H54 (cell line): ENCODE measurements at places on chromosomes 5 and 9.

- no peak for DNase-seq
Measured at GRCh38 chr9:99169982-99170761, 51.6 kb downstream of the ALG2 start.

DNA sequence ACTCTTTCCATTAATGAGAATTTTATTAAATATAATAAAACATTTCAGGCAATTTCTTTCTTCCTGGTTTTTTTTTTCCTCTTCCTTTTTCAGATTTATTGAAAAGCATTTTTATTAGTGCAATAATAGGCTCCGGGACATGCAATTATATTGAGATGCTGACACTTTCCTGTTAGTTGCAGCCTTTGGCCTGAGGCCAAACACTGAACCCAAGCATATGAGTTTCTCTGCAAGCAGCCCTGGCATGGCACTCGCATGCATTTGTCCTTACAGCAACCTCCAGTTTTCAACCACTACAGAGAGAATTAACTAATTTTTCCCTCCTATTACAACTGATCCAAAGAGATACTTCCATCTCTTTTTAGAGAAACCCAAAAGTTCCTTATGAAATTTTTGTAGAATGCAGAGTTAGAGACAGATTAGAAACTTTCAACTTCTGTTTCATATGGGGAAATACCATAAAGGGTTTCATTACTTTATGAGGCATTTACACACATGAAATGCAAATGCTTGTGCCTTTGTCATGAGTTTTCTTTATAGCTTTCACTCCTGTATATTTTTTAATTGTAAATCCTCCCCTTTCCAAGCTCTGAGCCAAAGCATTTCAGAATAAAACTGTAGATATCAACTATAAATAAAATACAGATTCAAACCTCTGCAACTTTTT lies 183.0 kb downstream of the CETN3 start:
- DNase-seq, result no peak

DNA sequence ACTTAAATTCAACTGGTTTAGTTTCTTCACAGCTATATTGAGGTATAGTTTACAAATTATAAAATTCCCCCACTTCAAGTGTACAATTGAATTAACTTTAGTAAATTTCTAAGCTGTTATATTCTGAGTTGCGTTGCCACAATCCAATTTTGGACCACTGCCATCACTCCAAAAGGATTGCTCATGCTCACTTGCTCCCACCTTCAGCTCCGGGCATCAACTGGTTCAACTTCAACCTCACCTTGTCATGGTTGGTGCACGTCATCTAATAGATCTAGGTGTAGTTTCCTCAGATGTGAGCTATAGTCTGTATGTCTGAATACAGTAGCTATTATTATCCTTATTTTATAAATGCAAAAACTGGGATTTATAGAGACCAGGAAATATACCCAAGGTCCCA lies 942.5 kb upstream of the WWC1 start:
- no peak for DNase-seq

GRCh38 chr9:127505396-127506116 lies 54.2 kb downstream of the LRSAM1 start:
- no peak for DNase-seq

DNA sequence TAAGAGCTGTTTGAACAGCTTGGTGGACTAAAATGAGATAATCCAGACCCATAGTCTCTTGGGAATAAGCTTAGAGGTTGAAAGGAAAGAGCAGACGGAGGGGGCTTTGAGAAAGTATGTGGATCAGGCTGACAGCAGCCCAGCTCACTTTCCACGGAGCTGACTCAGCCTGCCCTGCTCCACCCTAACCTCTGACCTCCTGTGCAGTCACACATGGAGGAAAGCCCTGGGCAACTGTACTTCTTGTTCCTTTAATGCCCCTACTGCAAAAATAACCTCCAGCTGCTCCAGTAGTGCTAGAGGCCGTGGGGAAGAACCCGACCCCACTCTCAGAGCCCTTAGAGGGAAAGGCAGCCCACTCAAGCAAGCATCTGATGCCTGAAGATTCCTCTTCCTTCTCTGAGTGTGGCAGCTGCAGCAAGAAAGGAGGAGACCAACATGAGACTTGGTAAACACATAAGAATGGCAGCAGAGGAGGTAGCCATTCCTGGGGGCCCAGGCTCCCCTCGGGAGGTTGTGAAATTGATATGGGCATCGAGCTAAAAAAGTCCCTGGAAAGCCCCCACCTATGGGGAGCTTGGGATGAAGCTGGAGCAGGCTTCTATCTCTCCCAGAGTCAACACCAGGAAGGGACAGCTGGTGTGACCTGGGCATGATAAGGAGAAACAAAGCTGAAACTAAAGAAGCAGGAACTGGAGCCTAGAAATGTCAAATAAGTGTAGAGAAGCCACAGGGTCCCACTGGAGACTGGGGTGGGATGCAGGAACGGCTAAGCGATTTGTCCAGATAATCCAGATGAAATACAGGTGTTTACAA lies 204.3 kb downstream of the PIK3R1 start:
- DNase-seq, result peak; percentile 12

- DNase-seq, result peak; percentile 77
Measured at GRCh38 chr9:119556129-119556875, 187.1 kb upstream of the BRINP1 start.

DNA sequence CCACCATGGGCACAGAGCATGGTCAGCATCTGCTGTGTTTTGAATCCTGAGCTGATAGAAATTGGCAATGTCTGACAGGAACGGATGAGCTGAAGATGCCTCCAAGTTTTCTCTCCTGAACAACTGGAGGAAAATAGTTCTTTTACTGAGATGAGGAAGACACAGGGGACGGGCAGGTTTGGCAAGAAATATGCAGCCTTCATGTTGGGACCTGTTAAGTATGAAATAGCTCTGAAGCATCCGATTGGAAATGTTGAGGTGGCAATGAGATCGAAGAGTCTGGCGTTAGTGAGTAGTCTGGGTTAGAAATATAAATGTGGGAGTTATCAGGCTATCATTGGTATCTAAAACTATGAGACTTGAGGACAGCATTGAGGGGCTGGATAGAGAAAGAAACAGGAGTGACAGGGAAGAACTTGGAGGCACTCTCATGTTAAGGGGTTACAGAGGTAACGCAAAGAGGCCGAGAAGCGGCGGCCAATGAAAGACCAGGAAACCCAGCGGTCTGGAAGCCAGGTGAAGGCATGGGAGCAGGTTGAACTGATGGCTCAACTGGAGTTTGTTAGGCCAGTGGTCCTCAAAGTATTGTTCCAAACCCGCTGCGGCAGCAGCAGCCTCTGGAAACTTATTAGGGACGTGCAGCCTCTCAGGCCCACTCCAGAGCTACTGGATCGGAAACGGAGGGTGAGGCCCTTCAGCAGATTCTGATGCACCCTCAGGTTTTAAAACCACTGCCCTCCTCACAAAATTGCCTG lies 1.0 kb upstream of the MAMDC2 start:
- DNase-seq, result no peak

- DNase-seq, result no peak
Measured at GRCh38 chr5:102759289-102759688, 4.2 kb downstream of the PAM start.

- no peak for DNase-seq
Measured at GRCh38 chr5:176652136-176652535, 4.9 kb downstream of the TSPAN17 start.

DNA sequence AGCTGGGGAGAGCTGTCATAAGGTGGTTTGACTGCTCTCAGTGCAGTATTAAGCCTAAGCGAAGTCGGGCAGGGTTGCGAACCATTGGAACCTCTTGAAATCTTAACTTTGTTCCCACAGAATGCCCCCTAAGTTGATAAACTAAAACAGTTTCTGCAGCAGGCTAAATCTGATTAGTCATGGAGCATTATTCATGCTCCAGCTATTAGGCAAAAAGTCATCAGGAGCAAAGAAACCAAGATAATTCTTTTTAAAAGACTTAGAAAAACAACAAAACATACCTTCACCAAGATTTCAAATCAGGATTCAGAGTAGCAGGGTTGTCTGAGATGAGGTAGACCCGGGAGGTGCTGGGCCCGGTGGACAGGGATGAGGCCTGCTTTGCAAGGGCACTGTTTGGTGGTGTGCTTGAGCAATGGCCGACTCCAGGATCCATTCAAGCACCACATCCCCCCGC lies 69.9 kb upstream of the PLPP1 start:
- DNase-seq, result no peak

GRCh38 chr5:62143268-62144229 lies 162.5 kb upstream of the KIF2A start:
- no peak for DNase-seq

- no peak for DNase-seq
Measured at GRCh38 chr9:36126016-36126730, 10.4 kb upstream of the GLIPR2 start.

DNA sequence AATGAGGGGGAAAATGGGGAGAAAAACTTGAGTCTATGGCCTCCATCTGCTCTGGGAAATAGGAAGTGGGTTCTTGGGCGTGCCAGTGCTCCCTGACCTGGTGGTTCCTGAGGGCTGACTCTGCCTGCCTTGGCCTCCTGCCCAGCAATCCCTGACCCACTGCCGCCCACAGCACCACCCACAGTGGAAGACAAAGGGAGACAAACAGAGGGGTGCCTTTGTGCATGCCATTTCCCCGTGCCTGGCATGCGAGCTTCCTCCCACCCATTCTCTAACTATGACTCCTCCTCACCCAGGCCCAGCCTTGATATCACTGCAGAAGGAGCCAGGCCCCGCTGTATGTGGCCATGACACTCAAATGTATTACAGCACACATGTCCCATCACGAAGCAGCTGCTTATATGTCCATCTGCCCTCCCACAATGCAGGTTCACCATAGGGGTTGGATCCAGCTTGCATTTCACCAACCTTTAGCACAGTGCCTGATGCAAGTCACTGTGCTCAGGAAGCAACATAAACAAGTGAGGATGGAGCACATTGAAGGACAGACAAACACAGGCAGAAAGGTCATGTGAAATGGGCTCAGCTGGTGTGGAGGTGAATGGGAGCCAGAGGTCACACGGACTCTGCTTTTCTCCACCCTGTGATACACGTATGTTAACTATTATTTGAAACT lies 84.4 kb downstream of the ADRB2 start:
- DNase-seq, result peak; percentile 63

DNA sequence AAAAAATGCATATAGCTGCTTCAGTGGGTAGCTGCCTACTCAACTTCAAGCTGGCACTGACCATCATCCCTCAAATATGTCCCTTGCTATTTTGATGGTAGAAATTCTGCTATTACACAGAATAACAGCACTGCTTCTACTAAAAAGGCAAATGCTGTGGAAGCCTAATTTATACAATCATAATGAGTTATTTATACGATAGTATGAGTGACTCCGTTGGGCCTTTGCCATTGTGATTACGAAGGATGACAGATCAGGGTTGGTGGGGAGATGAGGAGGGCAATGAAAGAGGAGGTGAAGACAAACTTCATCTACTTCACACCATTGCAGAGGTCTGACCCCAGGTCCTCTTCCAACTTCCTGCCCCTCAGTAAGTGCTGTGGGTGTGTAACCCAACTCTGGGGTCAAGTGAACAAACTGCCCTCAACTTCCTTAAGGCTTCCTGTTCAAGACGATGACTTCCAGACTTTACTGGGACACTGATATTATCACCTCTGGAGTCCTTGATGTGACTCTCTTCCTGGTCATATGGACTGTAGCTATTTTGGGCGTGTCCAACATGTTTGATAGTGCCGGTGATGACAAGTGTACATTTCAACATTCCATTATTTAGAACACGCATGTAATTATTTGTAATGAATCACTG lies 74.1 kb upstream of the RPS23 start:
- DNase-seq, result no peak

- DNase-seq, result no peak
Measured at GRCh38 chr9:132671620-132672412, 1.6 kb downstream of the GTF3C4 start.

GRCh38 chr9:18721267-18721994 lies 247.5 kb downstream of the ADAMTSL1 start:
- DNase-seq, result no peak

GRCh38 chr9:108857572-108857971 lies 1.8 kb upstream of the ACTL7B start:
- no peak for DNase-seq

- DNase-seq, result no peak
Measured at GRCh38 chr9:32543047-32543446, 9.1 kb upstream of the SMIM27 start.
